ENCODE measurements at places on chromosomes 6 and 20.

DNA sequence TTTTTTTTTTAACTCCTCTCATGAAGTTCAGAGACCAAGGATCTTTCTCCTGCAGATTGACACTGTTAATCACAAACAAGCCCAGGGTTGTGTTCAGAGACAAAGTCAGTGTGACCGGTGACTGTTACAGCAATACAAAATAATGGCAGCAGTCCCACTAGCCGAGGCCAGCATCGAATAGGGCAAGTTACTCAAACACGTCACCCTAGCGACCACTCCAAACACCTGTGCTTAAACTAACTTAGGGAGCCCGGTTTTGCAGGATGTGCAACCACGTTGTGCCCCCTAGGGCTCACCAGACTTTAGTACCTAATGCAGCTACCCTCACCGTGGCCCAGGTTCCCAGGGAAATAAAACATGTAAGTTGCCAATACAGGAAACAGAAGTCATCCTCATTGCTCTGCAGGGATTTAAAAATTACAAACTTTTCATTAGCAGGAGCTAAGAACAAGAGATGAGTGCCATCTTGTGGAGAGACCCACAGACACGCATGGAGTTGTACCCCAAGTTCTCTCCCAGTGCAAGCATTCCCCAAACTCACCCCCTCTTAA lies 38.1 kb downstream of the FAM50B start:
- DNase-seq, result no peak

DNA sequence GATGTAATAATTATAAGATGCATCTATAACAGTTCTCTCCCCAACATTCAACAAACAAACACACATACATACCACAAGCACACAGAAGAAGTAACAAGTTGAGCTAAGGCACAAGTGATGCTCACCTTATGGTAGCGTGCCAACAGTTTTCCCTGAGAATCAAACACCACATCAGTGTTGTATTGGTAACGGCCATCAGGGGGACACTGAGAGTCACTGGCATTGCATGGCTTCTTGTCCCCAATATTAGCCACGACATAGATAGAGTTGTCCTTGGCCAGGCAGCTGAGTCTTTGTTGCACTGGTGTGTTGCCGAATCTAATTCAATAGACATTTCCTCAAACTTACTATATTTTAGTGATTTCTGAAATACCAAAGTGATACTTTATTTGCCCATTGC lies 14.8 kb upstream of the VNN1 start:
- no peak for DNase-seq

DNA sequence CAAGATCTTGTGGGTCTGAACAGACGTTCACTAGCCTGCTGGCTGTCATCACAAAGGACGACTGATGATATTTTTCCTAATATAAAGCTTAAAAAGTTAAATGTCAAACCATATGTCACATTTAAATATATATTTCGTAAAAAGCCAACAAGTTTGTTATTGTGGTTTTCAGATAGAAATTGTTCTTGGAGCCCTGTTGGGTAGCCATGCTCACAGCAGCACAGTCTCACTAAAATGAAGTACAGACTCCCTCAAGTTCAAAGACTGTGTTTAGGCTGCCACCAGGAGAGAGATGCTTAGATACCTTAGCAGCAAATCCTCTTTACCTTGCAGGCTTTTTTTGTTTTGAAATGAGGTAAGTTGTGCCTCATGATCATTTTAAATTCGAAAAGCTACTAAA lies 17.8 kb downstream of the EEF1E1 start:
- no peak for DNase-seq

- no peak for DNase-seq
Observed at GRCh38 chr6:37798436-37799262, 20.9 kb upstream of the ZFAND3 start.

DNA sequence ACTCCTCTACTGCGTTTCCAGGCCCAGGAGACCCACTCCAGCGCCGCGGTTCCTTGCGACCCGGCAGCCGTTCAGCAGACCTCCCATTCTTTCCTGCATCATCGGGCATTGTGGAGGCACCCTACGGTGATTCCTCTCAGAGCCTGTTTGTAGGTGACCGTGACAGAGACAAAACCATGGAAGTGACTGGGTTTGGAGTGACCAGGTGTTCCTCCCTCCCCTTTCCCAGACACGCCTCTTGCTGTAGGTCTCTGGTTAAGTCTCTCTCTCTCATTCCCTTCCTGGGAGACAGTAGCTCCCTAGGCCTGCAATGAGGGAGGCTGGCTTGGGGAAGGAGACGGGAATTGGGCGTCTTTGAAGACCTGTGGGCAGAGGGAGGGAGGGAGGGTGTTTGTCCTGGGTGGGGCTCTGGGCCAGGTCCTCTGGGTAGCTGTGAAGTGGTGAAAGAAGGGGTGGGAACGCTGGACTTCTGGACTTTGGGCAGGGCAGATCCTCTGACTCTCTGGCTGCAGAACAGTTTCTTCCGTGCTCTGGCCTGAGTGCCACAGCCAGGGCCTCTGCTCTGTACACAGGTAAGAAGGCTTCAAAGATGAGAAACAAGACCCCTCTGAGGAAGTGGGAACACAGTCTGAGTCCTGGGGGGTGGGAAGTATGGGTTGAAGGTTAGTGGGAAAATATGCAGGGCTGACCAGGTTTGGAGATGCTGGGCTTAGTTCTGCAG lies 763 bp downstream of the KLC4 start:
- DNase-seq, result no peak

GRCh38 chr6:38221251-38221650 lies 401.7 kb downstream of the ZFAND3 start:
- DNase-seq, result no peak

GRCh38 chr6:118746145-118746824 lies 94.9 kb upstream of the CEP85L start:
- DNase-seq, result peak; percentile 74

DNA sequence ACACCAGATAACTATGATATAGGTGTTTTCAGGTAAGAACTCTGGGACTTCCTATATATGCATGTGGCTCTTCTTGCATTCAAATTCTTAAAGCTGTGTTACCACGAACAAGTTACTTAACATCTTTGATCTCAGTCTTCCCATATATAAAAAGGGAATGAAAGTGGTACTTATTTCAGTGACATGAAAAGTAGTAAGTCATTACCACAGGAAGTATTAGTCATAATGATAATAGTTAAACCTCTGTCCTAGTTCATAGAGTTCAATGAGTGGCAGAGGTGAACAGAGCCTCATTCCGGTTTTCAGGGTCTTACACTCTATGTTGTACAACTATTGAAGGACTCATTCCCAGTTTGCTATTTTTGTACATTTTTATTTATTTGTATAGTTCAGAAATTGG lies 237.0 kb downstream of the NKAIN2 start:
- no peak for DNase-seq

GRCh38 chr20:47269309-47270165 lies 87.0 kb downstream of the ZMYND8 start:
- DNase-seq, result no peak

All from retina (tissue), 1 donor.